ENCODE measurements at places on chromosomes 7 and 10.

GRCh38 chr7:96297876-96298275 is 24.0 kb downstream of the SLC25A13 start:
- DNase-seq = no peak

- no peak for DNase-seq
These were observed 23.7 kb downstream of the LDB1 start for GRCh38 chr10:102096449-102096848.

DNA sequence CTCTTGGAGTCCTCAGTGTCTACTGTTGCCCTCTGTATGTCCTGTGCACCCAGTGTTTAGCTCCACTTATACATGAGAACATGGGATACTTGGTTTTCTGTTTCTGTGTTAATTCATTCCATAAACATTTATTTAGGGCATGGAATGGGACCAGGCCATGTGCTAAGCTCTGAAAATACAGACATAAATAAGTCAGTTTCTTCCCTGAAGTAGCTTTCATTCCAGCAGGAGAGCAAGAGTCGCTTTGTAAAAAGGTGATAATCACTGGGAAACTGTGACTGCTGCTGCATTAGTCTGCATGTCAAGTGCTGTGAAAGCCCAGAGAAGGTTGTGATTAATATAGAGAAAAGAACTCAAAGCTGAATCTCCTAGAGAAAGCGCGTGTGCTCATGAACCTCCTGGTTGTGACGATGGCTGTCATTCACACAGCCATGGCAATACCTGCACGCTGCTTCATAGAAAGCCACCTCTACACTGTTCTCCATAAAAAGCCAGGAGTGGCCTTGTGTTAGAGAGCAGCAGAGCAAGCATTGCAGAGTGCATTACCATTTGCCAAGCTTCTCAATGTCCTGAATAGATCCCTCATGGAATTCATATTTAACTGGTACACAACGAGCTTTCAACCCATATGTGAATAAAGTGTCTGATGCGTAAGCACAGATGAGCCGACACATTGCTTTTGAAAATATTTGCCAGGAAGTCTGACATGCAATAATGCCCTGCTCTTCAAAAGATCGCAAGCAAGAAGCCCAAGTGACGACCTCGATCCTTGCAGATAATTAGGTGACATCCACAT is 30.6 kb upstream of the PITRM1 start:
- DNase-seq = no peak

- DNase-seq = no peak
These were observed 12.6 kb upstream of the UBE2D1 start for GRCh38 chr10:58322072-58322834.

- DNase-seq = no peak
These were observed 357.7 kb downstream of the PHF14 start for GRCh38 chr7:11331128-11332102.

- no peak for DNase-seq
These were observed 44.1 kb downstream of the DGKB start for GRCh38 chr7:14858410-14858809.

DNA sequence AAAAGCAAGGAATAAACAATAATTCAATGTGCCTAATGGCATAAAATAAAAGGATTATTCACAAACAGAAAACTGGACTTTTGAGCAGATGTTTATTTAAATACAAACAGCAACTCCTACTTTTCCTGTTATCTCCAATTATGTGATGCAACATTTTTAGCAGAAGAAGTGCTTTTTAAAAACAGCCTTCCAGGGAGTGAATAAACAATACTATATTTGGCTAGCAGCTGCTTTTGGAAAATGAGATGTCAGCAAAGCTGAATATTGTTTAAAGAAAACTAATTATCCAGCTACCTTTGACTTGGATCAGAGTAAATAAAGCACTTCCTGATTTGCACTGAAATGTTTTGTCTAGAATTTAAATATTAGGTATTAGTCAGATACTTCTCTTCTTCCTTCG is 23.2 kb downstream of the CDK1 start:
- DNase-seq = no peak

DNA sequence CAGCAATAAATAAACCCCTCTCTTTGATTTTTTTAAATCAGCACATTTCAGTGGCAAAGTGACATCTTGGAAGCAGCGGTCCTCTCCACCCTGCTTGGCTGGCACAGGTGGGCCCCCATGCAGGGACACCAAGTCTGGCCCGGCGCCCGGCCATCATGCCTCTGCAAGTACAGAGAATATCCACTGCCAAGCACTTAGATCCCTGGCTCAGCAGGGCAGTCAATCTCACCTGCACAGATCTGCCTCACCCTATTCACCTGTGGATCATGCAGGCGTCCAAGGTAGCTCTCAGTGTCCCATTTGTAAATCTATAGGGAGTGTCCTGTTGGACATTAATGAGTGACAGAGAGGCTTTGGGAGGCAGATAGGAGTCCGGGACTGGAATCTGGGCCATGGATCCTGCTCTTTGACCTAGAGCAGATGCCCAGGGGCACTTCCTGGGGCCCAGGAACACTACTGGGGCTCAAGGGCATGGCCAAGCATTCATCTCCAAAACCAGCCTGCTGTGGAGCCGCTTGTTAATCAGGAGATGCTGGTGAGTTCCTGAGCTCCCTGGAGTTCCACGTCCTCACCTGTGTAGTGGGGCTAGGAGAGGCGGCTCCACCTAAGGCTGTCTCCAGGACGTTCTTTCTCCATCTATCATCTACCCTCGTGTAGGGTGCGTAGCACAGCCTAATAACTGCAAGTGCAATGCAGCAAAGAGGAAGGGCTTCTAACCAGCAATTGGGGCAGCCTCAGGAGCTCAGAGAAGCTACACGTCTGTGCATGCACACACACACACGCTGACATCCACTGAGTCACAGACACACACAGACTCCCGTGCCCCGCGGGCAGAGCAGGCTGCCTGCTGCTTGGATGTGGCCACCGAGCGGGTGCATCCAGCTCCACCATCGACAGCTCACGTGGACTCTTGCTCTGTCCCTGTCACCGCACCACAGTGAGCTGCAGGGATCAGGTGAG is 123.6 kb downstream of the OAT start:
- DNase-seq = no peak

- DNase-seq = no peak
These were observed 151.6 kb upstream of the CACNA2D1 start for GRCh38 chr7:82595176-82595575.

GRCh38 chr7:43513251-43513650 is 69.7 kb upstream of the STK17A start:
- no peak for DNase-seq

DNA sequence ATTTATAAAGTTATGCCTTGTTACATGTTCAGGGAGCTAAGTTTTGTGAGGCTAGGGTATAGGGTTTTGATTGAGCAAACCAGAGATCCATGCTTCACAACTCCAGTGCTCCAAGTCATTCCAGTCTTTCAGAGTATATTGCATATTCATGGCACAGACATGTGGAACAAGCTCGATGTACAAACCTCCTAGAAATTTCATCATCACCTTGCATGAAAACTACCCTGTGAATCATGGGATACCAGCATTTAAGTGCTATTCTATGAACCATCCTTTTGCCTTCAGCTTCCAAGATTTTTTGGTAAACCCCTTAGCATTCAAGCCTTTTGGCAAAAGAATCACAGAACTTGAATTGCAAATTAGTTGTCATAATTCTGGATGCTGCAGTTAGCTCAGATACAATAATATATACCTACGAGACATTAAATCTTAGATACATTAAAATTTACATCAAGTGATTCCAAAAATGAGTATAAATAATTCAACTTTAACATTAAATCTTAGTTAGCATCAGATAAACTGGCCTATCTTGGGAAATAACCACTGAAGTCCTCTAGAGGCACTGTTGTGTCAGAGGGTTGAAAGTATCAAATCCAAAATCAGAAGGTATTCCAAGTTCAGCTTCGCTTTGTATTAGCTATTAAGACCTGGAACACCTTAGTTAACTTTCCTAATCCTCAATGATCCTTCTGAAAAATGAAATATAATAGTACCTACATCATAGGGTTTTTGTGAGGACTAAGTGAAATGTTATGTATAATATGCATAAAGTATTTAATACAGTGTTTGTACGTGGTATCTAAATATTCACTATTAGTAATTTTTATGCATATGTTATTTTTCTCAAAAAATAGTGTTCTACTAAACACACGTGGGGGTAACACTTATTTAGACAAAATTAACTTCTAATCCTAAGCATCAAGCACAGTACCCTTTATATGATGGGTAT is 55.5 kb upstream of the CABCOCO1 start:
- no peak for DNase-seq

DNA sequence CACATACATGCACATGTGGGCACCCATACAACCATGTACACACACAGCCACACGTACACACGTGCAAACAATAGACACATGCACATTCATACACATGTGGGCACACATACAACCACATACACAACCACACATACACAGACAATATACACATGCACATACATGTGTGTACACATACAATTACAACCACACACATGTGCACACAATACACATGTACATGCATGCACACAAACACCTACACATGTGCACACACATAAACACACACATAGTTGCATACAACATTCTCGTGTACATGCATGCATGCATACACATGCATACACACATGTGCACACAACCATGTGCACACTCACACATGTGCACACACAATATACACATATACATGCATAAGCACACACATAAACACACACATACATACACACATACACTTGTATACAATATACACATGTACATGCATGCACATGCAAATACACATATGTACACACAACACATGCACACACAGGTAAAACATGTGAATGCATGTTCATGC is 118.6 kb upstream of the FRMD4A start:
- no peak for DNase-seq

Data from germinal center (tissue), 1 donor.